ENCODE measurements at places on chromosomes 3 and 15.

DNA sequence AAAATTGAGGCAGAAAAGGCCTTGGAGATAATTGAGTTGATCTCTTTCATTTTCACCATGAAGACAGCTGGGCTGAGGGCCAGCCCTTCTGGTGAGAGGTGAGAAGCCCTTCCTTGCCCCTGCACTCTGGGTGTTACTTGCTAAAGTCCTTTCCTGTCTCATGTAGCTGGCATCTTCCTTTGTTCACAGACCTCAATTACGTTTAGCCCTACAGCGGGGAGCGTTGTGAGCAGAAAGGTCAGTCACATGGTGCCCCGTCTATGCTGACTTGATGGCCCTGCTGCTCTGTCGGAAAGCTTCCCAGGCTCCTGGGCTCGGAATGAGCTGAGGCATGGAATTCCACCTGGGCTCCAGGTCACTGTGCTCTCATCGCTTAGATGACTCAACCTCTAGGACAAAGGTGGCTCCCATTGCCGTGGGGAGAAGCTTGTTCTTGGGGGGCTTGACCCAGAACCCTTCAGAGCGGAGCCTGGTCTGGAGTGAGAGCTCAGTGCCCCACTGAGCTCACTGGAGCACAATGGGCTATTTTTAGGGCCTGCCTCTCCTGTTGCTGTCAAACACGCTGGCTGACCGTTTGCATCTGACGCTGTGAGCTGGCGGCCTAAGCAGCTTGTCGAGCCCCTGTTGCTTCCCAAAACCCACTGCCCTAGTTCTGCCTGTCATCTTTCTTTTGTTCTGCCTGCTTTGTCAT is 47.0 kb downstream of the RPLP1 start:
- peak; percentile 28 for DNase-seq

GRCh38 chr3:121493431-121493830 is 52.4 kb downstream of the POLQ start:
- no peak for DNase-seq

GRCh38 chr3:40079203-40079846 is 230.2 kb upstream of the EIF1B start:
- no peak for DNase-seq

- DNase-seq, result no peak
These were observed 737 bp downstream of the JAGN1 start for GRCh38 chr3:9891072-9891622.

DNA sequence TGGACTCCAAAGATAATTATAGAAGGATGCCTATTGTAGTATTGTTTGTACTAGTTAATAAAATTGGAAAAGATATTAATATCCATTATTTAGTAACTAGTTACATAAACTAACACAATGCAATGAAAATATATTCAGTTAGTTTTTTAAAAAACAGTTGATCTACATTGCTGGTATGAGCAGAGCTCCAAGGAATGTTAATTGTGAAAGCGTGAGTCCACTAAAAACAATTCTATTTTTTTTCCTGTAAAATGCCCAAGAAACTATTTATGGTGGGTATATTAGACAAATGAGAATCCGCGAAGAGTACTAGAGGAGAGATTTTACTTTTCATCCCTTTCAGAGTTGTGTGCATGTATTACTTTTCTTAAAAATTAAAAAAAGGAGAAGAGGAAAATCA is 104.3 kb downstream of the MCTP2 start:
- no peak for DNase-seq

- DNase-seq, result no peak
These were observed 45.6 kb downstream of the CDAN1 start for GRCh38 chr15:42691308-42691707.

All from midbrain (tissue), 1 donor.